ENCODE measurements at places on chromosomes 4 and X.

- no peak for DNase-seq
Observed at GRCh38 chr4:13524504-13525243, 19.6 kb downstream of the NKX3-2 start.

GRCh38 chr4:6196871-6197270, 3.5 kb downstream of the JAKMIP1 start:
- DNase-seq = no peak

DNA sequence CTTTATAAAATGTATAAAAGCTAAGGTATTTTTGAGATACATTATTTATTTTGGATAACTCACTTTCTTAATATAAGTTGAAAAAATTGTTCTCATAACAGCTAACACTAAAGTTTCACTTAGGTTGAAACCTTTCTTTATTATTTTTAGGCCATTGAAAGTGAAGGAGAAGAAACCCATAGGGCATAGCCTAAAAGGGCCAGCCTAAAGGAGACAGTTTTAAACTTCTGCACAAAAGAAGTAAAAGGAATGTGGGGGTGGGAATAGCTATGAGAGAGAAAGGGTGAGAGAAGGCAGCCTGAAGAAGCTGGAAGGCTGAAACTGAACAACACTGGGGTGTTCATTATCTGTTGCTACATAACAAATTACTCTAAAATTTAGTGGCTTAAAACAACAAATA, 57.6 kb upstream of the RAPGEF2 start:
- DNase-seq = no peak

DNA sequence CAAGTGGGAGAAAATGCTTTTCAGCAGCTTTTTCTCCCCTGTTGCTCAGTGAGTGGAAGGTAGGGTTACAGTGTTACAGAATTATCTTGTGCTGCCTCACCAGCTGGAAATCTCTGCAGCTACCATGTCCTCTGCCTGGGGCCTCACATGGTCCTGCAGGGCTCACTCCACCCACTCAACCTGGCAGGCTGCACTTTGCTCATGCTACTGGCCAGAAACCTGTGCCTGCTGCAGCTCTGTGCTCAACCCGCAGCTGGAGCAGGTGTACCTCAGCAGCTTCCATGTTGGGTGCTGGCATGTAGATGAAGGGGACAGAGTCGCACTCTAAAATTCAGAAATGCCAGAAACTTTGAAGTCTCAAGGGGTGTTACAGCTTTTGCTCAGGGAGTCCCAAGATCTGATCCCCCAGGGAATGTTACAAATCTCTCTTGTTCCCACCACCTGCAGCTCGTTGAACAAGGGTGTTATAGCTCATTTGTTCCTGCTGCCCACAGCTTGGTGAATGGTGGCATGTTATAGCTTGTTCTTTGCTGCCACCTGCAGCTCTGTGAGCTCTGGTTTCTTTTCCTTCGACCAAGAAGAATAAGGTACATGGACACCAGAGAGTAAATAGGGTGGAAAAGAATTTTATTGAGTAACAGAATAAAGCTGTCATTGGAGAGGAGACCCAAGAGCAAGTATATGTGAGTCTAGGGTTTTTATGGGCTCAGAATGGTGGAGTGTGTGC, 845.8 kb downstream of the TECRL start:
- no peak for DNase-seq

- peak; percentile 66 for DNase-seq
Observed at GRCh38 chr4:48093991-48094416, 40.0 kb downstream of the TXK start.

DNA sequence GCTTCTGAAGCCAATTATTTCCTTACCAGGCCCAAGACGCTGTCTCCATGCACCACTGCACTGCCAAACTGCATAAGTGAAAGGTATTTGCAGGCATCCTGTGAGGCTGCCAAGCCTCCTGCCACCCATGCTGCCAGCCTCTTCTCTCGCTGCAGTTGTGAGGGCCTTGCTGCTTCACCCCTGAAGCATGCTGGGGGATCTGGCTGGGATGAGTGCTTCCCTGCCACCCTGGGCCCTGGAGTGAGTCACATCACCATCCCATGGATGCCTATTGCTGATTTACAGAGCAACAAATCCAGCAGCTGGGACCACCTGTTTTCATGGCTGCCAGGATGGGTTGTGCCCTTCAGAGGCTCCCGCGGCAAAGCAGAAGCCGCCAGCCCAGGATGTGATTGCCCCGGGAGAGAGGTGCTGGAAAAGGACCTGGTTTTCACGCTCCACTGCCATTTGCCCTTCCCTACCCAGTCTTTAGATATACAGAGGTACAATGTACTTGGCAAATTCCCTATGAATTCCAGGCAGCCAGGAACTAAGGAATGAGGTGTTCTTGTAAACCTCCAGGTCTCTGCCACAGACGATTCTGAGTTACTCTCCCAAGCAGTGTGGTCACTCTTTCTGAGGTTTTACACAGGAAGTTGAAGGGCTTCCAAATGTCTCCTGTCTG, 41.5 kb upstream of the PTCHD1 start:
- DNase-seq = peak; percentile 71

GRCh38 chr4:166924424-166924823, 309.9 kb downstream of the SPOCK3 start:
- DNase-seq = peak; percentile 2
